ENCODE measurements at places on chromosomes 5 and 9. TPM values are rescaled to one million over a fixed set of nuclear protein-coding genes. Genes with fewer than 3 reads are reported as not detected.

DNA sequence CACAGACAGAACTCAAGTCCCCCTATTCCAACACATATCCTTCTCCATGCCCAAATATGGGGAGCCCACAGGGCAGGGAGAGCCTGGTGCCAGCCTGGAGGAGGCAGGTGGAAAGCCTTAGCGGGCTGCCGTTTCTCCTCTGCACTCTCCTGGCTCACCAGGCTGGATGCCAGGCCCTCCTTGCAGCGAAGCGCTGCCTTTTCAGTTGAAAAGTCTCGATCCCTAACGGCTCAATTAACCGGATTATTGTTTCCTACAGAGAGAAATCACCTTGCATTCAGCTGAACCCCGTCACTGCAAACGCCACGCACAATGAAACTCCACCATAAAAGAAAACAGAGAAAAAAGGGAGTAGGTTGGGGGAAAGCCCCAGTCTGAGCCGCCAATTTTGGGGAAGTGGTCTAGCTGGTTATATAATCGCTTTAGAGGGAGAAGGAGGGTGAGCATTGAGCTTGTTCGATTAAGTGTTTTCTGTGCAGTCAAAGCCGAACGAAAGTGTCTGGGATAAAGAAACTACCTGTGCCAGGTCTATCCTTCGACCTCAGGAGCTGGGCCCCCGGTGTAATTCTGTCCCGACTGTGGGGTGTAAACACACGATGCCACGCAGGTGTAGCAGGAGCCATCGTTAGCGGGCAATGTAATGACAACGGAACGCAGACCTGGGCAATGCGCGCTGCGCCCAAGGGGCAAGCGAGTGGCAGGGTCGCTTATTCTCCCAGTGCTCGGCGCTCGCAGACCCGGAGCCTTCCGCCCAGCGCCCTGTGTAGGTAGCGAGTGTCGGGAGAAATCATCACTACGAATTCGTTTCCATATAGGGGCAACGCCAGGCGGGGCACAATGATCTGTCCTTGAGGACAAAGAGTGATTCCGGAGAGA lies 3.8 kb downstream of the BARHL1 start:
- peak; percentile 11 for DNase-seq

- no peak for DNase-seq
These were observed 89.3 kb downstream of the GAS1 start for GRCh38 chr9:86858009-86858408.

DNA sequence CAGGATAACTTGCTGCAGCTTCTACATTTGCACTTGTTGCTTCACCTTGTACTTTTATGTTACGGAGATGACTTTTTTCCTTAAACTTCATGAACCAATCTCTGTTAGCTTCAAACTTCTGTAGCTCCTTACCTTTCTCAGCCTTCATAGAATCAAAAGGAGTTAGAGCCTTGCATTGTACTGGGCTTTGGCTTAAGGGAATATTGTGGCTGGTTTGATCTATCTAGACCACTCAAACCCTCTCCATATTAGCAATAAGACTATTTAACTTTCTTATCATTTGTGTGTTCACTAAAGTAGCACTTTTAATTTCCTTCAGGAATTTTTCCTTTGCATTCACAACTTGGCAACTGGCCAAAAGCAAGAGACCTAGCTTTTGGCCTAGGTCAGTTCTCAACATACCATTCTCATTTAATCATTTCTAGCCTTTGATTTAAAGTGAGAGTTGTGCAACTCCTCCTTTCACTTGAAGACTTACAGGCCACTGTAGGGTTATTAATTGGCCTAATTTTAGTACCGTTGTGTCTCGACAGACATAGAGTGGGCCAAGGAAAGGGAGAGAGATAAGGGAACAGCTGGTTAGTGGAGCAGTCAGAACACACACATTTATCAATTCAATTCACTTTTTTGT lies 63.7 kb downstream of the SHOC1 start:
- no peak for DNase-seq

DNA sequence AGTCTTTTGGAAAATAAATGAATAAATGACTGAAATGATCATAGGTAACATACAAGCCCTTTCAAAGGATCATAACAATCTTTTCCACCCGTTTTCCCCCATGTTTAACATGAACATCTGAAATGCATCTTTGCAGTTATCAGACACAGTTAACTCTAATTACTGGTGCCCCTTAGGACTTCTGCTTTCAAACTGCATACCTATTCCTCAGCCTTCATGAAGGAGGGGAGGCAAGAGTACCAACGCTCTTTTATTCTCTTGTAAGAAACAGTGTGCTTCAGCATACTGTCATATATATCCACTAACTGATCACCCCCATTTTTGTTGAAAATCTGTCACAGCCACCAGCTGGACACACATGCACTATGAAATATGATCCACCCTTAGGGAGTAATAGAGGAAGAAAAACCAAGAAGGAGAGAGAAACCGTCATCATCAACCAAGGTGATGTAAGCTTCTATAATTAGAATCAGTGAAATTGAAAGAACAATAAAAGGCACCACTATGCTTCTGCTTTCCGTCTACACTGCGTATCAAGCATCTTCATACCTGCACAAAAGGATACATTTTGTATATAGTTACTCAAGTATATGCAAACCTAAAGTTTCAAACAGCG lies 98.7 kb downstream of the RAPGEF6 start:
- DNase-seq: no peak

- no peak for DNase-seq
These were observed 193.5 kb upstream of the RFX3 start for GRCh38 chr9:3719286-3719685.

DNA sequence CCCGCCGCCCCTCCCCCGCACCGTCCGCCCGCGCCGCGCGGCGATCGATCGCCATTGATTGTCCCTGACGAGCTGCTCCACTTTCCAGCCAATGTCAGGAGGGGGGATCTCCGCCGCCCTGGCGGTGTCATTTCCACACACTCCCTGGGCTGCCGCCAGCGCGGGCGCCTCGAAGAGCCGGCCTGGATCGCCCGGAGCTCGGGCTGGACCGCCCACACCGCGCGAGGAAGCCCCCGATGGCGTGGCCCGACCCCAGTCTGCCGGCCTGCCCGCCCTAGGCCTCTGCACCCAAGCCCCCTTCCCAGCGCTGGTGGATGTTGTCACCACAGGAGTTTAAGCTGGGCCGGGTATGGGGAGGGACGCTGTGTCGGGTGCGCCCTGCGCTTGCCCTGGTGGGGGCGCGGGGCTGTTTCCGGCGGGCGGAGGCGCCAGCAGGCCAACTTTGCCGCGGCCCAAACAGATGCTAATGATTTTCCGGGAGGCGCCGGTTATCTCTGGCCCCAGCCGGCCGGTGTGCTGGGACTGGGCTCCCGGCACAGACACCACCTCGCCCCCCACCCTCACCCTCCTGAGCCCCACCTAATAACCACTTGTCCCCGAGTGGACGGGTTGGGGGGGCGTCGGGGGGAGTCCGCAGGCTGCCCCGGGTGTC lies 10.6 kb upstream of the CXXC5 start:
- peak; percentile 48 for DNase-seq

DNA sequence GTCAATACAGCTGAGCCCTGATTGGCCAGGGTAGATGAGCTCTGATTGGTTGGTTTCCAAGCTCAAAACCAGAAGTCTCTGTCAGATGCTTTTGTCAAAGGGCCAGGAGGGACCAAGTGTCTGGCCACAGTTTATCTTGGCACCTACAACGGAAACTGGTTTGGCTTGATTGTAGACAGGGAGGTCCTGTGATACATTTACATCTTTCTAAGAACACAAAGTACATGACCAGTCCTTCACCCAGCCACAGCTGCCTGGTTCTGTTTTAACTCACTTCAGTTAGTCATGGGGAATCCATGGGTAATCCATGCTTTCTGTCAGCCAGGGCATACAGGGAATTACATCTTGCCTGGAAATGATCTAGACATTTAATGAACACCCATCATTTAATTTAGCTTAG lies 171.2 kb downstream of the SLC12A2 start:
- DNase-seq: no peak

DNA sequence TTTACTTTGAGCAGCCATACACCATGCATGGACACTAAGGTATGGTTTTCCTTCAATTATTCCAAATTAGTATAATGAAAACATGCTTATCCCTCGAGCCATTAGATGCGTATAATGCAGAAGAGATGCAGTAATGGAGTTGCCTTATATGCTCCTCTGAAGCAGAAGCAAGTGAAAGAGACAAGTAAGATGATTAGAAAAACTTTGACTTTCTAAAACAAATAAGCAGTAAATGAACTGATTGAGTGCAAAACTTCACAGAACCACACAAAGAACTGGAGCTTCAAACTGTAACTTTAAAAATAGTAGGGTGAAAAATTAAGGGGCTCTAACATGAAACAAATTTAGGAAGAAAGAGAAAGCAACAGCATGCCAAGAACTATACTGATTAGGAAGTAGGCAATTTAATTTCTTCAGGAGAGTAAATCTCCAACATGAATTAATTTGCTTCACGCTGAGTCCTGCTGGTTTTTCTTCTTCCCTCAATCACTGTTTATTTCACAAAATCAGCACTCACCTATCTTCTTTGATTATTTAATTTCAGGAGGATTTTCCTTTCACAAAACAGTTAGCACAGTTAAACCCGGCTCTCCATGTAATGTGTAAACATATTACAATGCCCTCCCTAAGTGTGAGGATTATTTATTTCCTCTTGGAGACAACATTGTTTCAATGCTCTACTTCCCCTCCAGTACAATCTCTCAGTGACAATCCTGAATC lies 90.3 kb upstream of the PAM start:
- DNase-seq: no peak

DNA sequence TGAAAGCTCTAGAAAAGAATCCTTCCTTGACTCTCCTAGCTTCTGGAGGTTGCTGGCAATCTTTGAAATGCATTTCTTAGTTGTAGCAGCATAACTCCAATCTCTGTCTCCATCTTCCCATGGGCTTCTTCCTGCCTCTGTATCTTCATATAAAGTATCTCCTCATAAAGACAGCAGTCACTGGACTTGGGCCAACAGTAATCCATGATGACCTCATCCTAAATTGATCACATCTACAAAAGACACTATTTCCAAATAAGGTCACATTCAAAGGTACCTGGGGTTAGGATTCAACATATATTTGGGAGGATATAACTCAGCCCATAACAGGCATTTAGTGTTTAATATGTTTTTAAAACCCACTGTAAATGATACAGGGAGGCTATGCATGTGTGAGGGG lies 123.3 kb downstream of the MLLT3 start:
- no peak for DNase-seq

DNA sequence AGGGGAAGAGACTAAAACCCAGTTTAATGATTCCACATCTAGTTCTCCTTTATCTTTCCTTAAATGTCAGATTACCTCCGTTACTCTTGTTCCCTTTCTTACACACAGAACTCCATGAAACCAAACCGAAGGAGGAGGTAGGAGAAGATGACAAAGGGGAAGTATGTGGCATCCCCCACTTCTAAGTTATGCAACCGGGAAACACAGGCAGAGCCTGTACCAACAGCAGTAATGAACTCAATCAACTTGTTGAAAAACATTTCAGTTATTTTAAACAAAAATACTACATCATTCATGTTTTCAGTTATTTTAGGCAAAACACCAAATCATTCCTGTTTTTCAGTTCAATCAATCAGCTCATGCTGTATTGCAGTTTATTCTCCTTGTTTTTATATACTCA lies 101.8 kb downstream of the PCSK1 start:
- no peak for DNase-seq

DNA sequence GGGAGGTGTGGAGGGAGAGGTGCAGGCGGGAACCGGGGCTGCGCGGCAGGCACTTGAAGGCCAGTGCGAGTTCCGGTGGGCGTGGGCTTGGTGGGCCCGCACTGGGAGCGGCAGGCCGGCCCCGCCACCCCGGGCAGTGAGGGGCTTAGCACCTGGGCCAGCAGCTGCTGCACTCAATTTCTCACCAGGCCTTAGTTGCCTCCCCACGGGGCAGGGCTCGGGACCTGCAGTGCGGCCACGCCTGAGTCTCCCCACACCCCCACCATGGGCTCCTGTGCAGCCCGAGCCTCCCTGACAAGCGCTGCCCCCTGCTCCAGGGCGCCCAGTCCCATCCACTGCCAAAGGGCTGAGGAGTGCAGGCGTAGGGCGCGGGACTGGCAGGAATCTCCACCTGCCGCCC lies 284.5 kb downstream of the DEPDC1B start:
- DNase-seq: no peak

DNA sequence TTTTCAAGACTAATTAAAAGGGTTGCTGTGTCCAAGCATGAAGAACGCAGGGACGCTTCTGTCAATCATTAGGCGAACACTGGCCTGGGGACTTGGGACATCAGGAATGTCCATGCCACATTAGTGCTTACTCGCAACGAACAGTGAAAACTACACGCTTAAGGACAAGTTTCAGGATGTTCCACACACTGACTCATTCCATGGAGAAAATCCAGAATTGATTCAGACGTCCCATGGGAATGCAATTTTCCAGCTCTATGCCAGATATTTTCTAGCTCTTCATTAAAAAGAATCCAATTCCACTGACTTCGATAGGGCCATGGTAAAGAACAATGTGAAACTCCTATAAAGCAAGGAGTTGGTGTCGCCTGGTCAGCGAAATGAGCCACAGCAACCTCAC lies 98.2 kb downstream of the CAMSAP1 start:
- no peak for DNase-seq

DNA sequence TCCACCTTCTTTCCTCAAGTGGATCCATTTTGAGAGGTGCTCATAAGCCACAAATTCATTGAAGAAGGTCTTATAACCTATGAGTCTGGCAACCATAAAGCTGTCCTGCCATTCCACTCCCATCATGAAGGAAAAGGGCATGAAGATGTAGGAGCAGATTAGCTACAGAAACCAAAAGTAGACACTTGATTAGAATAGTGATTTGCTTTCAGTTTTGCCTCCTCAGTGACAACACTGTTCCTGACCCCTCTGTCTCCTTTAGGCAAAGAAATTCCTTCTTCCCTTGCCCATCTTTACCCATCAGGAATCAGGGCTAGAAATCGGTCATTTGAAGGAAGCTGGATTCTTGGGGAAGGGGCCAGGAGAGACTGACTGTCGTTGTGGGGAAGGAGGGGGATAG lies 55.2 kb downstream of the SLC28A3 start:
- no peak for DNase-seq

DNA sequence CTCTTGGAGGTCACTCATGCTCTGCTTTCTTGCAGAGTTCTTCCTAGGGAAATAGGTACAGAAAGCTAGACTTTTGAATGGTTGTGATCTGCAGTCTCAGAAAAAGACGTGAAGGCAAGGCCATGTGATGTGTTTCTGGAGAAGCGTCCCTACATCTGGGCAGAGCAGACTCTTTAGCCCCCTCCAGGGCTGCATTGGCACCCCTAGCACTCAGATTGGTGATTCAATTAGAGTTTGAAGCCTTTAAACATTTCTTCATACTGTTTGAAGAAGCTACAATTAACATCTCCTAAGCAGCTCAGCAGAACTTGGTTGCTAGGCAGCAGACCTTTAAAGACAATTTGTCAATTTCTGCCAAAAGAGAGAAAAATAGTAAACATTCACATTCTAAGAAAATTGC lies 21.6 kb downstream of the JADE2 start:
- DNase-seq: no peak

SLCO6A1 gene
- not detected for total RNA-seq

C9orf57 gene
- not detected for total RNA-seq

ZNF454 gene
- total RNA-seq: 0.09 TPM

SLC4A9 gene
- total RNA-seq: not detected

SPINK6 gene
- total RNA-seq: not detected

RFESD gene
- total RNA-seq: 5.6 TPM

CEP72 gene
- 23.6 TPM for total RNA-seq

MARCOL gene
- not detected for total RNA-seq

IL5 gene
- 1.2 TPM for total RNA-seq

All from T-cell (primary cell).